ENCODE measurements at places on chromosomes 16 and 17.
A peak's percentile ranks its signal among the peaks of the same experiment; 100 is the strongest.

DNA sequence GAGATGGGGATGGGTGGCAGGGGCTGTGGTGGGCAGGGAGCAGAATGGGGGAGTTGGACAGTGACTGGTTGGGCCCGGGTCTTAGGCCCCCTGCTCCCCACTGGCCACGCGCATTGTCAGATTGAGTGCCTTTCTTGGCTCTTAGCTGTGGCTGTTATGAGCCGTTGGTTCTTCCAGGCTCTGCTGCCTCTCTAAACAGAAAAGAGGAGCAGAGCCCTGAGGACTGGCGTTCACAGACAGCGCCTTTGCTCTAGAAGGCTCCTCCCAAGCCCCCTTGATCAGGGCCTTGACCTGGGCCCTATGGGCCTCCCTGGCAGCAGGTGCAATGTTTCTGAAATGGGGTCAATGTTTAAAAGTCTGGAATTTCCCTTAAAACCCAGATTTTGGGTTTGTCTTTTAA lies 14.8 kb upstream of the NUDT16L1 start:
- no peak for DNase-seq

- DNase-seq: no peak
Measured at GRCh38 chr17:37847811-37848331, 76.3 kb upstream of the TBC1D3K start.

DNA sequence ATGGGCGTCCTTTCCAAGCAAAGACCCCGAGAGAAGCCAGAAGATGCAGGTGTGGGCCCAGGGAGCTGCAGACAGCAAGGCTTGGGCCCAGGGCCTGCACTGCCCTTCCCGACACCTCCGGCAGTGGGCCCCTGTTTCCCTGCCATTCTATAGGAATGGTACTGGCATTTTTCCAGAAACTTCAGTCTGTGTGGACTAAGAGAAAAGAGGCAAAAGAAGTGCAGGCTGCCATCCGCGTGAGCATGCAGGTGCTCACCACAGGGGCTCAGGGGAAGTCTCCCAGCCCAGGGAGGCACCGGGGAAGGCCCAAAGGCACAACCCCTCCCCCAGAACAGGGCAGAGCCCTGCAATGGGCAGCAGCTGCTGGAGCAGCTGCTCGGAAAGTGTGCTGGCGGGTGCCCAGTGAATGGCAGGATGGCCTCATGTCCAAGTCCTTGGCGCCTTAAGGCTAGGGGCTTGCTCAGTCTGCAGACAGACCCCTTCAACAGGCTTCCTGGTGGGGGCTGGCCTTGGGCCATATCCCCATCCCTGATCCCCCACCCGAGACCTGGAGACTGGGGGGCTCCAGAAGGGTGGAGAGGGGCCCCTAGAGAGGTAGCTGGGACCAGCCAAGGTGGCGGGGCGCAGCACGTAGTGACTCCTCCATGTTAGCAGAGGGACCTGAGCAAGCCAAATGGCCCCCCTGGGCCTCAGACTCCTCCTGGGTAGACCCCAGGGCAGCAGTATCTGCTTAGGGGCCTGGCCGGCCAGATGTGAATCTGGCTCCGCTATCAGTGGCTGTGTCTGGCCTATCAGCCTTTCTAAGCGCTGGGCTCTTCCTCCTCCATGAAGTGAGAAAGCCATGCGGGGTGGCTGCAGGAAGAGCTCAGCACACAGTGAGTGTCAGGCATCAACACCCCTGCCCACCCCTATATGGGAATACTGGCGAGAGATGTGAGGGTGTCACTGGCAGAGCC lies 6.7 kb upstream of the TPPP3 start:
- DNase-seq: no peak

- no peak for DNase-seq
Measured at GRCh38 chr16:2082983-2083364, 35.2 kb downstream of the TSC2 start.

- DNase-seq: no peak
Measured at GRCh38 chr17:15409721-15410250, 57.6 kb downstream of the CDRT4 start.

DNA sequence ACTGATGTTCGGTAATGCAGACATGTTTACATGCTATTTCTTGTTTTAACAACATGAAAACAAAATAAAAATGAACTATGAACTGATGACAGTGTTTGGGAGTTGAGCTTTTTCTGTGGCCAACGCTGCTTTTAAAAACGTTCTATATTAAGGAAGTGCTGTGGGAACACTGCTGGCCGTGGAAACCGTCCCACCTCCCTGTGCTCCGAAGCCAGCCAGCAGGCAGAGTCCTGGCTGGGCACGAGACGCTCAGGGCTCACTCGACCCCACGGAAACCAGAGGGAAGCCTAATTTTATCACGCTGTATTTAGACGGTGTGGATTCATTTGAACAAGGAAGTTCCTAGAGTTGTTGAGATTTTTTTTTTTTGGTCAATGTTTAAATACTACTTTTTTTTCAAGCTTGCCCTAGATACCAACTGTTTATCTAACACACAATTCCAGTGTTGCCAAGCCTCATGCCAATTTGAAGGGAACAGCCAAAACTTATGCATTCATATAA lies 25.8 kb downstream of the ADCY9 start:
- DNase-seq: no peak

- peak; percentile 45 for DNase-seq
Measured at GRCh38 chr17:40068917-40069750, 6.4 kb downstream of the THRA start.

DNA sequence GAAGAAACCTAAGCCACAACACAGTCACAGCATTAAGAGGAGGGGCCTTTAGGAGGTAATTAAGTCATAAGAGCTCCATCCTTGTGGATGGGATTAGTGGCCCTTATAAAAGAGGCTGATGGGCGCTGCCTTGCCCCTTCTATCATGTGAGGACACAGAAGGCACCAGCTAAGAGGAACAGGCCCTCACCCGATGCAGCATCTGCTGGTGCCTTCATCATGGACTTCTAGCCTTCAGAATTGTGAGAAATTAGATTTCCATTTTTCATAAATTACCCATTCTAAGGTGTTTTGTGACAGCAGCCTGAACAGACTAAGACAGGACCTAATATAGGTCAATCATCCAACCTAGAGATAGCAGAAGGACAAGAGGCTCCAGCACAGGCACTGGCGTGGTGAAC lies 120.8 kb downstream of the CDYL2 start:
- no peak for DNase-seq

Measured in stimulated activated CD8-positive, alpha-beta memory T cell treated with anti-CD3 and anti-CD28 coated beads, Interleukin-7, amount 100 ng/mL, for 1 hour (primary cell).